ENCODE measurements at places on chromosomes 3 and 15.

- DNase-seq: peak; percentile 8
These were observed 331.4 kb upstream of the WNT5A start for GRCh38 chr3:55818485-55818884.

- DNase-seq: no peak
These were observed 41.5 kb downstream of the CP start for GRCh38 chr3:149180057-149180573.

DNA sequence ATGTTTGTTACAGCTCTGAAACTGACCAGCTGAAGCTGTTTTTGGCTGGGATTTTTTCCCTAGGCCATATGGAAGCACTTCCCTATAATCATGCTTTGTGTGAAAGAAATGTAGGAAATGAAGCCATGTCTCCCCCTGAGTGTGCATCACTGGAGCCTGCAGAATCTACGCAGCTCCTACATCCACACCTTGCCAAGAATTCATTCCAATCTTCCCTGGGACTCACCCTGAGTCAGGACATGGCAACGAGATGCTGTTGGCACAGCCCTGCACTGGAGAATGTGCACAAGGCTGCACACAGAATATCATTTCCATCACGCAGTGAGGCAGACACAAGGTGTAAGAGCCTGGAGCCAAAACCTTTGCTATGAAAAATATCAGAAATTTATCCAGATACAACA lies 189.5 kb downstream of the ADAMTSL3 start:
- DNase-seq: no peak

DNA sequence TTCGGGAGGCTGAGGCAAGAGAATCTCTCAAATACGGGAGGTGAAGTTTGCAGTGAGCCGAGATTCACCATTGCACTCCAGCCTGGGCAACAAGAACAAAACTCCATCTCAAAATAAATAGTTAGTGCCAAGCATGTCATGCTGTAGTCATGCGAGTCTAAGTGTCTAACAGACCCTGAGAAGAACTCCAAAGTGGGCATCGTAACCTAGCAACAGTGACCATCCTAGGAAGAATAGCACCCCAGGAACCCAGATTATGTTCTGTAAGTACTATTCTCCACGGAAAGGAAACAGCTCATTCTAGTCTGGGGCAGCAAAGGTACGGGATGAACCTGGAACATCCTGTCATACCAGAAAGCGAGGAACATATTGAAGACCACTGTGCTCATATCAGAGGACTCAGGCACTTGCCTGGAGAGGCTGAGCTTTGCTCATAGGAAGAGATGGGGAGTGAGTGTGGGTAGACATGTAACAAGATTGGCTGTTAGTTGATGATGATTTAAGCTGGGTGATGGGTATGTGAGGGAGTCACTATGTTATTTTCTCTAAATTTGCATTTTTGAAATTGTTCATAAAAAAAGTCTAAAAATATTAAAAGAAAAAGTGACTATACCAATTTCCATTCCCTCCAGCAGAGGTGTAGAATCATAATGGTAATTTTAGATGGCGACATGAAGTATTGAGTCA lies 31.7 kb downstream of the BCL2L10 start:
- DNase-seq: no peak

- DNase-seq: no peak
These were observed 13.3 kb downstream of the GRAMD2A start for GRCh38 chr15:72184165-72184811.

DNA sequence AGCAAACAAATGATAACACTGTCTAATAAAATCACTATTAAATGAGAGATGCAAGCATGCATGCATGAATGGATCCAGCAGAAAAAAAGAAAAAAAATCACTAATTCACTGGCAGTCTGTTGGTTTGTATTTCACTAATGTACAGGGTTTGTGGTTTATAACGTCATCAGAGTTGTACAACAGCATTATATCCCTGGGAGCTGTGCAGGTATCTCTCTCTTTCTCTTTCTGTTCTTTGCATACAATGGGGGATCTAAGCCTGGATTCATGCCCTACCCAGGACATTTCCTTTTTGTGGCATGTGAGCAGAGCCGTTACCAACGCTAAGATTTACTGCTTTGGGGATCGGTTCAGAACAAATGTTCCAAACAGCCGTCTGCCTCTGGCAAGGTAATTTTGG lies 229.5 kb downstream of the SOX2 start:
- no peak for DNase-seq

- no peak for DNase-seq
These were observed 91.1 kb upstream of the MRPS22 start for GRCh38 chr3:139252719-139253118.

- DNase-seq: no peak
These were observed 39.3 kb downstream of the KY start for GRCh38 chr3:134611516-134611915.

DNA sequence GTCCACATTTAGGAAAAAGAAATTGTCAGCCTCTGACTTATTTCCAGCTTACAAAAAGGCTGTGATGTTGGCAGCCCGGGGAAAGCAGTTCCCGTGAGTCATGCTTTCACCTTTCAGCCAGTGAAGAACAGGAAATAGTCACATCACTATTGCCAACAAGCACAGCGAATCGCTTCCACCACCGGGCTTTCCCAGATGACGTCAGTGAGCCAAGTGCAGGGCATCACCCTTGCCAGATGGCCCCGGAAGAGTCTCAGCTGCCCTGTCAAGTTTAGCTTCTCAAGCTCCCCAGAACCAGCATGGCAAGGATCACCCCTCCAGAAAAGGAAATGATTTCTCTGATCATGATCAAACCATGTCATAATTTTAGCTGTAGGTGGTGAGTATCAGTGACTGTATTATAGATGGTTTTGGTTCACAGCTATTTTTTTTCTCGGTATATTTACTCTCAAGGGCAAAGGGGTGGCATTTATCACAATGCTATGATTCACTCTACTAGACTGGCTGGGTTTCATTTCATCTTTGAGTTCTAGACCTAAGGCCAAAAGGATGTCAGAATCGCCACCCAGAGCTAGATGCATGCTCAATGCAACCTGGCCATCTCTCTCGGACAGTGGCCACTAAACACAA lies 32.9 kb downstream of the B3GNT5 start:
- DNase-seq: no peak

DNA sequence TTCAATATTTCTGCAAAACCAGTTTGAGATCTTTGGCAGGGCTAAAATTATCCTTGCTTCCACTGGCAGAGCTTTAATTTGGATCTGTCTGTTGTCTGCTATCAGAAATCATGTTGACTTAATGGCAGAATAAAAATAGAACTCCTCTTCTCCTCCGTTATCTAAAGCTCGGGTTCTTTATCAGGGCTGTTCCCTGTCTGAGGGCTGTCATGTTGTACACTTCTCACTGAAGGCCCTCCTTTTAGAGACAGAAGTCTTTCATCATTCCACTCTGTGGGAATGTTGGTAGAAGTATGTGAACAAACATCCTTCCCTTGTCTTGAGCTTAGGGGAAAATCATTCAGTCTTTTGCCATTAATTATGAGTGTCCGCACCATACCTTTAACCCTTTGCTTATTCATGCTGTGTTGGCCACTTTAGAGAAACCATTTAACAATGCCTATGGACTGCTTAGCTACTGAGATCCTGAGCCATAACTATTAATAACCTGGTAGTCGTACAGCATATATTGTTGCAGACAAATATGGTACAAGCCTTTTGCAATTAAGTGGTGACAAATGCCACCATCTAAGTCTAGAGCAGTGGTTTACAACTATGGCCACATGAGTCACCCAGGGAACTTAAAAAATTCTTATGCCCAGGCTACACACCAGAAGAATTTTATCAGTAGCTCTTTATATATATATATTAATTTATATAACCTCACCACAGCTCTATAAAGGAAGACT lies 226.0 kb upstream of the TPM1 start:
- DNase-seq: no peak

GRCh38 chr3:72323773-72324172 lies 524.5 kb downstream of the SHQ1 start:
- DNase-seq: no peak

DNA sequence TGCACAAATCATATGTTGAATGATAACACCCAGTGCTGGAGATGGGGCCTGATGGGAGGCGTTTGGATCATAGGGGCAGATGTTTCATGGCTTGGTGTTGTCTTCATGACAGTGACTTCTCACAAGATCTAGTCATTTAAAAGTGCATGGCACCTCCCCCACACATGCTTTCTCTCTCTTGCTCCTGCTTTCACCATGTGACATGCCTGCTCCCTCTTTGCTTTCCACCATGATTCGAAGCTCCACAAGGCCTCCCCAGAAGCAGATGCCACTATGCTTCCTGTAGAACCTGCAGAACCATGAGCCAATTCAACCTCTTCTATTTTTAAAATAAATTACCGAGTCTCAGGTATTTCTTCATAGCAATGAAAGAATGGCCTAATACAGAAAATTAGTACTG lies 17.8 kb upstream of the SH3BP5 start:
- no peak for DNase-seq

DNA sequence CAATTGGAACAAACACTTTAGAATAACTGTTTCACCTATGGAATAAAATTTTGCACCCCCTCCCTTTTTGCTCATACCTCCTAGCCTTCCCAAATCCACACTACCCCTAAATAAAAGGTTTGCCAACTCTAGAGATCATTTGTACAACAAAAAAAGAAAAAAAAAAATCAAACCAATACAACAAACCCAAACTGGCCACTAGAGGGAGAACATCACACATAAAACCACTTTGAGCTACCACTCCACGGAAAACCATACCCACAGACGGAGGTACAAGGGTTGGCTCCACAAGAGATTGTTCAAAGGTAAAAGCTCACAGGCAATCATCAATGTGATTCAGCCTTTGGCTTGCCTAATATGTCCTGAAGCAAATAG lies 47.6 kb downstream of the SETMAR start:
- DNase-seq: peak; percentile 23

DNA sequence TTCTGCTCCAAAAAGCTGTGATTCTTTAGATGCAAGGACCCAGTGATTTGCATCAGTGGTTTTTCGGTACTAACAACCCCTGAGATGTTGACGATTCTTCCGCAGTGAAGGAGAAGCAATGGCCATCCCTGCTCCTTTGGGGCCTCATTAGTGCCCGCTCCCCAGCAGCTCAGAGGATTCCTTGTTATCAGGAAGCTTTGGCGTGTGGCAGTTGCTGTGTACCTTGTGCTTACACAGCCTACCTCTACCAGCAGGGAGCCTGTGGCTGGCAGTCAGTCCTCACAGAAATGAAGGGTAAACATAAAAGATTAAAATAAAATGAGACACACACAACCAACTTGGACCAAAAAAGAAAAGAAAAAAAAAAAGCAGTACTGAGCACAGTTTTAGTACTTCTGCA lies 55.2 kb downstream of the CNTN3 start:
- DNase-seq: no peak

DNA sequence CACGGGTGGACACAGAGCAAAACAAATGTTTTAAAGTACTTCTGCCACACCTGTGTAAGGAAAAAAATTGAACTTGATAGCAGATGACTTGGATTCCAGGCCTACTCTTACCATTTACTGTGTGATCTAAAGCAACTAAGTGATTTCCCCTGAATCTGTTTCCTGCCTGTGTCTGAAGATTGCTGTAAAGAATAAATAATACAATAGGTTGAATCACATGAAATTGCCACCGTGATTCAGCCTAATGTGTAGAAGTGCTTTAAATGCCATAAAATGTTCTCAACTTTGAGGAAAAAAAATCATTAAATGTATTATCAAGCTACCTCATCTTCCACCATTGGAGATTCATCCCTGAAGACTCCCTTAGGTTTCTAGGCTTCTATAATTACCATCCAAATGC lies 27.6 kb upstream of the NUDT16 start:
- DNase-seq: no peak

DNA sequence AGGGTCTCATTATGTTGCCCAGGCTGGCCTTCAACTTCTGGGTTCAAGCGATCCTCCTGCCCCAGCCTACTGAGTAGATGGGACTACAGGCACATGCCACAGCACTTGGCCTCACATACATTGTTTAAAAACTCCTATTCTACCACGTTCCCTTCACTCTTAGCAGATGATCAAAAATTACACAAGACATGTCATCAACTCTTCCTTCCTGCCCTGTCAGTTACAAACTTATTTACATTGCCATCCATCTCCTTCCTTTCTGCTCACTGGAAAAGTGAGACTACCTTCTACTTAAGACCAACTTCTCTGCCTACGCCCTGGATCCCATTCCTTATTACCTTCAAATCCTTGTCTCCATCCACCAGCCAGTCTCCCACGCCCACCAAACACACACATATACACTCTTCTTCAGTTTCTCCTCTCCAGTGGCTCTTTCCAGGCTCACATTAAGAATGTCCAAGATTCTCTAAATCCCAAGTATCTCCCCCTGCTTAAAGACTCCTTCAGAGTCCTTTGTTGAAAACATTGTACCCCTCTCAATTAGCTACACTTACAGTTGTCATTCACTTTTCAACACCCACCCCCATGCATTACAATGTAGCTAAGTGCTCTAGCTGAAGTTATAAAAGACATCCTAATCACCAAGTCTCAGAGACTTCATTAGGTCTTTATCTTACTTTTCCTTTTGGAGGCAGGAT lies 4.3 kb downstream of the PEAK1 start:
- DNase-seq: no peak

- DNase-seq: no peak
These were observed 55.5 kb upstream of the PLXNA1 start for GRCh38 chr3:126927401-126927750.

DNA sequence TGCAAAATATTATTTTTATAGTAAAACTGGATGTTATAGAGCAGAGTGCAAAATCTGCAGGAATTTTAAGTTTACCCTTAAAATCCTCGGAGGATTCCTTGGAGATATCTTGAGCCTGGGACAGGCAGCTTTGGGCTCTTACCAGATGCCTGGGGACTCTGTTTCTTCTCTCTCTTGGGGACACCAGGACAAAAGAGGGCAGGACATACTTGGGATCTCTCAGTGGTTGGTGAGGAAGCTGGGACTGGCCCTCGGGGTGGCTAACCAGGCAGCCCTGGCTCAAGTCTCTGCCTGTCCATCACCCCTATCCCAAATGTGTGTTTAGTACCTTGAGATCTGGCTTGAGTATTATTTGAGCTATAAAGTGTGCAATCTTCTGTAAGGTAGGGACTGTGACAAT lies 38.6 kb downstream of the TKT start:
- no peak for DNase-seq

DNA sequence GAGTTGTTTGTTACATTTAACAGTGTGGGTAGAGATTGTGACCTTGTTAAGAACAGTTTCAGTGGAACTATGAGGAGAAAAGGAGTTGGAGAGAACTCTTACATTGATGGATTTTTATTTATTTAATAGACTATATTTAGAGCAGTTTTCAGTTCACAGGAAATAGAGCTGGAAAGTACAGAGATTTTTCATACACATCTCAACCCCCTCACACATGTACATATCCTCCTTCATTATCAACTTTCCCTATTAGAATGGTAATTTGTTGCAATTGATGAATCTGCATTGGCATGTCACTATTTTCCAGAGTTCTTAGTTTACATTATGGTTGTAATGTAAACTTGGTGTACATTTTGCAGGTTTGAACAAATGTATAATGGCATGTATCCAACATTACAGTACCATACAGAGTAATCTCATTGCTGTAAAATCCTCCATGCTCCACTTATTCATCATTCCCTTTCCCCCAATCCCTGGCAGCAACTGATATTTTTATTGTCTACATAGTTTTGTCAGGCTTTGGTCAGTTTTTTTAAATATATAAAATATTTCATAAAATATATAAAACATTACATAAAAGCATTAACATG lies 756.6 kb upstream of the DPPA4 start:
- DNase-seq: no peak
